Activated T-cell treated with anti-CD3 and anti-CD28 coated beads, Interleukin-2, amount 50 U/mL, for 1 hour (primary cell): ENCODE measurements at places on chromosomes 1 and 21.
A peak's percentile ranks its signal among the peaks of the same experiment; 100 is the strongest.

DNA sequence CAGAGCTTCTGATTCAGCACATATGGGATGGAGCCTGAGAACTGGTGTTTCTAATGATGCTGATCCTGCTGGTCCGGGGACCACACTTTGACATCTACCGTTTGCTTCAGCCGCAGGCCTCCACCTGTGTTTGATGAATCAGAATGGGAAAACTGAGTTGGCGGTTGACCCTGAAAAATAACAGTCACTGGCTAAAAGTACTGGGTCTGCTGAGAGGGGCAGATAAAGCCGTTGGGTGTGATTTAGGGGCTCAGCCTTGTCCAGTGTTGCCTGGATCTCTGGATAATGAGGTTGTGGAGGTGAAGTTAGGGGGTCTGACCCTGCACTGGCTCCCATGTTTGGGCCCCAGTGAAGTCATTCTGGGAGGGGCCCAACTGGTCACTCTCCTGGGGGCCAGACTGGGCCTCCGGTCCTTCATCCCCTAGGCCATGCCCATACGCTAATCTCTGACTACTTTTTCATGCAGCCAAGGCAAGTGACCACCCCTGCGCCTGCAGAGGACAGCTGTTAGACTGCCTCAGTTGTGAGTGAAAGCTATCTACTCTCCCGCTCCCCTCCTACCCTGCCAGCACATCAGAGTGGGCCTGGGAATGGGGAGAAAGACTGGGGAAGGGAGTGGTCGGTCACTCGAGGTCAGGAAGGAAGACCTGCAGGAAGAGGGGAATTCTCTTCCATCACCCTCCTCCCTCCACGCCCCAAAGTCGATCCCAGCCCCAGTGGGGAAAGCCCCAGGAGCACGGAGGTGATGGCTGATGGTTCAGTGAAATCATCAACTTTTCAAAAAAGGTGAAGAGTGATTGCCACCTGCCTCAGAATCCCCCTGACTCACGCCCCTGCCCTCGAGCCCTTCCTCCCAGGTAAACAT lies 27.7 kb downstream of the VASH2 start:
- no peak for DNase-seq

DNA sequence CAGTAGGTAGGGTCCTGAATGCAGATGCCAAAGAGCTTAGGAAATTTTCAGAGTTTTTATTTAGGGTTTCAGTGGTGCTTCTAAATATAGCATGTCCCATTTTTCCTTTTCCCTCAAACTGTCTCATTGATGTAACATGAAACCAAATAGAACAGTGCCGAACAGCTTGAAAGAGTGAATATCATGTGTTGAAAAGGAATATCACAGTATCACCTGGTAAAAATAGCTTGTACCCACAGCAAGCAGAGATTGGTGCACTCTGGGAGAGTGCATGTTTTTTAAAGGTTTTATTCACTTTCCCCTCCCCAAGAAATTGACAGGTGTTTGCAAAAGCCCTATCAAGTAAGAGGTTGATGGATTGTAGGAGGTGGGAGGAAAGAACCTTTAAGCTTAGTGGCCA lies 41.9 kb upstream of the ELAVL4 start:
- DNase-seq, result no peak

DNA sequence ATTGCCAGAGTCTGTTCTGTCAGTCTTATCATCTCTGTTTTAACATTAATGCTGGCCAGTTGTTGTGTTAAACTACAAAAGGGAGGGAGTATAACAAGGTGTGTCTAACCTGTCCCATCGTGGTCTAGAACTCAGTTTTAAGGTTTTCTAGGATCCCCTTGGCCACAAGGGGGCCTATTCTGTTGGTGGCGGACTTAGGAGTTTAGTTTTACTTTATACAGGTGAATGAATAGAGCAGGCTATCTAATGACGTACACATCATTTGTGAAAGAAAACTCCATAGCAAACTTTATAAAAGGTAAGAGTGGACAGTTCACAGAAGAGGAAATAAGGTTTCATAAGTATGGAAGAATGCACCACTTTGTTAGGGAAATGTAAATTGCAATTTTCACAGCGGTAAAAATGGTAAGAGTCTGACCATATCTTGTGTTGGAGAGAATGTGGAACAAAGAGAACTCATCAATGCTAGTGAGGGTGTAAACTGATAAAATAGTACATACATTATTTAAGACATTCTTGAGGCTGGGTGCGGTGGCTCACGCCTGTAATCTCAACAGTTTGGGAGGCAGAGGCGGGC lies 2.5 kb upstream of the ATF6 start:
- peak; percentile 38 for DNase-seq

DNA sequence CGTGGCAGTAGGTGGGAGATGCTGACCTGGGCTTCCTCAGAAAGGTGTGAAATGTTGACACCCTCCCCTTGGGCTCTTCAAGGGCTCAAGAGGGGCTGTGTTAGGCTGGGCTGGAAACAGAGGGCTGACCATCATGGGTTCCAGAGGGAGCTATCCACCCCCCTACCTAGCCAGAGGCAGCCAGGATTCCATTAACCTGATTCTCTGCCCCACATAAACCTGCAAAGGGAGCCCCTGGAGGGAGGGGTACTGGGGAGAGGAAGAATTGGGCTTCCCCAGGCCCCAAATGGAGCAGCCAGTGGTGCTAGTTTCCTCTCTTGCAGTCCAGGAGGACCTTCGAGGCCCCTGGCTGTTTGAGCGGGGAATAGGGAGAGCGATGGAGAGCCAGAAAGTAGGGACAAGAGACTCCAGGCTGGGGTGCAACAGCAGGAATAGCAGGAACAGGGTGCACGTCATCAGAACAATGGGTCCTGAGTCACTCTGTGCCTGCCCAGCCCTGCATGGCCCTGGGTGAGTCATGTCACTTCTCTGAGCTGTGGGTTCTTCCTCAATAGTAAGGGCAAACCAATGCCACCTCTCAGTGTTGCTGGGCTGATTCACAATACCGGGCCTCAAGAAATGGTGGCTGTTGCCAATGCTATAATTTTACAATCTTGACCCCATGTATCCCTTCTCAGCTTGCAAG lies 121.2 kb downstream of the EPHB2 start:
- DNase-seq, result no peak
